ENCODE measurements at places on chromosomes 11 and 22. TPM values are rescaled to one million over a fixed set of nuclear protein-coding genes. Genes with fewer than 3 reads are reported as not detected.

NAALAD2 gene
- total RNA-seq = 2.4 TPM

LDHAL6A gene
- 0.29 TPM for total RNA-seq

- ATAC-seq = no peak
Observed at GRCh38 chr11:130160498-130161155, 1.0 kb downstream of the ST14 start.

HTATIP2 gene
- 2.4 TPM for total RNA-seq

SLC22A8 gene
- 0.14 TPM for total RNA-seq

DNA sequence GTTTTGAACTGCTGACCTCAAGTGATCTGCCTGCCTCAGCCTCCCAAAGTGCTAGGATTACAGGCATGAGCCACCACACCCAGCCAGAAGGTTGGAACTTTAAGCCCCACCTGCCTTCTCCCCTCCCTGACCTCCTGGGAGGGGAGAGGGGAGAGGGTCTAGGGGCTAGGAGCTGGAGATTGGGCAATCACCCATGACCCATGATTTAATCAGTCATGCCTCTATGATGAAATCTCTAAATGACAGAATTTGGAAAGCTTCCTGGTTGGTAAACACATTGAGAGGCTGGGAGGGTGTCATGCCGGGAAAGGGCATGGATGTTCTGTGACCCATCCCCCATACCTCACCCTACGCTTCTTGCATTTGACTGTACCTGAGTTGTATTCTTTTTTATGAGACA is 17.1 kb upstream of the TFIP11 start:
- ATAC-seq = no peak

GRCh38 chr11:109795234-109795633 is 298.0 kb upstream of the ZC3H12C start:
- no peak for ATAC-seq

DNA sequence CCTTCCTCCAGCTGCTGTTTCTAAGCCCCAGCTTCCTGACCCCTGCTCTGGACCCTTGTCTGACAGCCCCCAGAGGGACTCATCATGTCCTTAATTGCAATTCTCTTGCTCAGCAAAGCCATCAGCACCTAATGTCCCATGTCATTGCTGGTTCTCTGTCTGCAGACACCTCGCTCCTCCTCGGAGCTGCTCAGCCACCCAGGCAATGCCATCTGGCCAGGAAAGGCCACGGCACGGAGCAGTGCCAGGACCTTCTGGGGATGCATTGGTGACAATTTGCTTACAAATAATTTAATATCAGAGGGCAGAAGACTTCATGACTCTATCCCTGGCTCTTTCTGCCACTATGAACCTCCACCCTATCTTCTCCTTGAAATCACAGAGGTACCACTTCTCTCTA is 107.0 kb upstream of the THY1 start:
- no peak for ATAC-seq

GRCh38 chr11:17400048-17400775 is 11.8 kb upstream of the KCNJ11 start:
- ATAC-seq = no peak

- ATAC-seq = peak; percentile 85
Observed at GRCh38 chr11:6568191-6568918, 35.1 kb downstream of the RRP8 start.

GRCh38 chr11:114317787-114318137 is 21.6 kb downstream of the NNMT start:
- peak; percentile 70 for ATAC-seq

IFITM10 gene
- 2.2 TPM for total RNA-seq

- ATAC-seq = no peak
Observed at GRCh38 chr11:33362051-33362910, 105.1 kb downstream of the HIPK3 start.

- no peak for ATAC-seq
Observed at GRCh38 chr11:108636222-108636621, 28.6 kb upstream of the DDX10 start.

- no peak for ATAC-seq
Observed at GRCh38 chr22:22584722-22585121, 25.7 kb upstream of the PRAME start.

- no peak for ATAC-seq
Observed at GRCh38 chr11:117073539-117073938, 24.7 kb downstream of the SIK3 start.

GRCh38 chr11:97772705-97773104 is 1248.0 kb upstream of the CNTN5 start:
- no peak for ATAC-seq

- ATAC-seq = no peak
Observed at GRCh38 chr11:78666675-78667160, 92.1 kb upstream of the NARS2 start.

DNA sequence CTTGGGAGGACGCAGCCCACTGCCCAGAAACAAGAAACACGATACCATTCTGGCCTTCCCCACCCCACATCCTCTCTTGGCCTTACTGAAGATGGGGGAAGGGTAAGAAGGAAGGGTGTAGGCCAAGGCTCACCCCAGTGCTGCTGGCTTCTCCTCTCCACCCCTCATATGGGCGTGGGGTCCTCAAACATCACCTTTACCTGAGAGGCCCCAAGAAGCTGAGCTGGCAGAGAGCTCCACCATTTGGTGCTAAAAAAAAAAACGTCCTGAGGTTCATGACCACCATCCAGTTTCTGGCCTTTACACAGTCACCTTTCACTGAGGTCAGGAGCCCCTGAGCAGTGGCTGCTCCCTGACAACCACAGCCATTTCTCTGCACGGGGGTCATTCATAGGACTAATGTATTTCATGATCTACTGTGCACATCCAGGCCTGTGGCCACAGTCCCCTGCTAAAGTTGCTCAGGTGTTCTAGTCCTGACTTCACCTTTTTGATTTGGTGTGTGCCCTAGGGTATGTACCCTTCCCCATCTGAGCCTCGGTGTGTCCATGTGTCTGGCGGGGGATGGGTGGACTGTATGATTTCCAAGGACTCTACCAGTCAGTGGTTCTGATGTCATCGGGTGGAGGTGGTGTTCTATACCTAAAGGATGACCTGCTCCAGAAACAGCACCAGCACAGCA is 15.1 kb downstream of the RHOG start:
- ATAC-seq = no peak

DNA sequence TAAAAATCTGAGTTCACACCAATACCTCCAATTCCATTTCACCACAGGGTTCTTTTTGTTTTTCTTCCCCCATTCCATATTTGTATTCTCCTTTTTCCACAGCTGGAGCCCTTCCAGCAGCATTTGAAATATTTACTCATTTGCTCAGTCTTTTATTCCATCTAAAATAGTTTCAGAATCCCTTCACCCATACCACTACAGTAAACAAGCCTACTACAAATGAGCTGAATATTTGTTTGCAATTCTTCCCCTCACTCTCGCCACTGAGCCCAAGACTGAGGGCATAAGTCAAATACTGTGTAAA is 46.4 kb downstream of the ZNF143 start:
- ATAC-seq = no peak
